ENCODE measurements at places on chromosomes 7 and 10.

GRCh38 chr7:50268223-50268622 is 36.3 kb upstream of the IKZF1 start:
- no peak for DNase-seq

GRCh38 chr7:92669616-92670165 is 79.5 kb upstream of the FAM133B start:
- DNase-seq = peak; percentile 11

DNA sequence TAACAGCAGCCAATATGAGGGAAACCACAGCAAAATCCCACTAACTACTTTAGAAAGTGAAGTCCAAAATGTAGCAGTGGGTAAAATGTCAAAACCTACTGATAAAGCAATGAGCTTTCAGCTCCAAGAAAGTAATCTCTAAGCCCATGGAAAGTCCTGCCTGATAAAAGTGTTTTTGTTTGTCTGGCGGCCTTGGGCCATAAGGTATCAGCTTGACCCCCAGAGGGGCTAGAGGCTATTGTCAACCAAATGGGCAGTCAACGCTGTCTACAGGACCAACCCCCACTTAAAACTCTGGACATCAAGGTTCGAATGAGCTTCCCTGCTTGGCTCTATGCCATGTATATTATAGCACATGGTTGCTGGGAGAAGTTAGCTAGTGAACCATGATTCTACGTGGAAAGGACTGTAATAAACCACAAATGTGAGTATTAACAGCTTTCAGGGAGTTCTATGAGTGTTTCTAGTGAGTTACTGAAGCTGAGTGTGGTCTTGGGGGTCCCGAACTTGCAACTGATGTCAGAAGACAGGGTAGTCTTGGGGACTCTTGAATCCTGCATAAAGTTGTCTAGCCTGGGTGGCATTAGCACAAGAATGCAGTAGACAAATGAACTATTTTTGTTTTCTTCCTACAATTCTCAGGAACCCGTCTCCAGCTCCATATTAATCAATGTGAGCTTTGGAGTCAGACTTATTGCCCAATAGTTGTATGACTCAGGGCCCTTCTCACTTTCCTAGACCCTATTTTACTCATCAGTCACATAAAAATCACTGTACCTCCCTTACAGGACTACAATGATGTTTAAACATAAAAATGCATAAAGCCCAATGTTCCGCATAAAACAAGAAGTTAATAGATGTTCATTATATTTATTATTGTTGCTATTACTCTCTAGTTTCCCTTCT is 164.9 kb downstream of the DGKI start:
- peak; percentile 81 for DNase-seq

GRCh38 chr7:71633551-71634008 is 501.6 kb downstream of the GALNT17 start:
- peak; percentile 90 for DNase-seq
